ENCODE measurements at places on chromosomes 6 and 20. TPM values are rescaled to one million over a fixed set of nuclear protein-coding genes. Genes with fewer than 3 reads are reported as not detected.

The THBD gene
- total RNA-seq: 0.82 TPM

- no peak for DNase-seq
- H3K27me3 ChIP-seq: peaks cover 19% of the 10 kb centered on the region
Measured at GRCh38 chr6:14309516-14309915, 191.9 kb downstream of the CD83 start.

DNA sequence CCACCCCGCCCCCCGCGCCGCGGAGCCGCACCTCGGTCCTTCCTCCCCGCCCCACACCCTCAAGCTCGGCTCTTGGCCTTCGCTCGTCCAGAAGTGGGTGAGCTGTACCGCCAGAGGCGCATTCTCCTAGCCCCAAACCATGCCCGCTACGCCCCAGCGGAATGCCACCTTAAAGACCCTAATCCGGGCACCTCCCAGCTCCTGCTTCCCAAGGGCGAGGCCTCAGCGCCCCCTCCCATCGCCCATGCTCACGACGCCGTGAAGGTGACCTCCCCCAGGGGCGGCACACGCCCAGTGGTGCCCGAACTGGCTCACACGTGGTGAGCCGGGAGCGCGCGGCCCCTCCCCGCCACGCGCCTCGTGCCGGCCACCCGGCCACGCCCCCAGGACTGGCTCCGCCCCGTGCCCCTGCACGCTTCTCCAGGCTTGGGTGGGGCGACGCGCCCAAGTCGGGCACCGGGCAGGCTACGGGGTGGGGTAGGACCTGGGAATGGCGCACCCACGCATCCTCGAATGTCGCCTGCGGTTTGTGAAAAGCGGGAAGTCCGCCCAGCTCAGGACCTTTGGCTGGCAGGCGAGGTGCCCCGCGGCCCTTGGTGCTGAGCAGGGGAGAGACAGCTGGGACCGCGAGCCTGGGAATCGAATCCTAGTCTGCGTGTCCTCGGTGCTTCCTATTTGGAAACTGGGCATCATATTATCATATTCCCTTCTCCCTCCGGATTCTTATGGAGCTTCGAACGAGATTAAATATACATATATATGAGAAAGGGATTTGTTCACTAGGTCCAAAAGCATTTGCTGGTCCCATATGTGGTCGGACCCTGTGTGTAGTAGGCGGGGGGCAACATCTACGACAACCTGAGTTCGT is 941 bp upstream of the SOX12 start:
- peak overlapping the region; percentile 87 for H3K4me3 ChIP-seq
- DNase-seq: peak; percentile 82
- H3K4me1 ChIP-seq: peaks cover 31% of the 10 kb centered on the region
- peak overlapping the region; percentile 98 for H3K27ac ChIP-seq
- H3K36me3 ChIP-seq: peaks cover 12% of the 10 kb centered on the region

- H3K4me1 ChIP-seq: peaks cover 4% of the 10 kb centered on the region
- no peaks in the 10 kb centered on the region for H3K27me3 ChIP-seq
- no peak overlapping the region for H3K4me3 ChIP-seq
- peaks cover 2% of the 10 kb centered on the region for H3K36me3 ChIP-seq
- H3K27ac ChIP-seq: no peak overlapping the region
Measured at GRCh38 chr6:80501636-80502035, 395.2 kb downstream of the BCKDHB start.

The SLC26A8 gene
- 0.27 TPM for total RNA-seq

The RIPOR3 gene
- total RNA-seq: 19.2 TPM

The OR12D3 gene
- not detected for total RNA-seq

The SIGLEC1 gene
- total RNA-seq: not detected

- no peaks in the 10 kb centered on the region for H3K36me3 ChIP-seq
- DNase-seq: no peak
- no peak overlapping the region for H3K27ac ChIP-seq
Measured at GRCh38 chr20:671252-672030, 4.2 kb downstream of the SCRT2 start.

The ANKRD66 gene
- total RNA-seq: not detected

DNA sequence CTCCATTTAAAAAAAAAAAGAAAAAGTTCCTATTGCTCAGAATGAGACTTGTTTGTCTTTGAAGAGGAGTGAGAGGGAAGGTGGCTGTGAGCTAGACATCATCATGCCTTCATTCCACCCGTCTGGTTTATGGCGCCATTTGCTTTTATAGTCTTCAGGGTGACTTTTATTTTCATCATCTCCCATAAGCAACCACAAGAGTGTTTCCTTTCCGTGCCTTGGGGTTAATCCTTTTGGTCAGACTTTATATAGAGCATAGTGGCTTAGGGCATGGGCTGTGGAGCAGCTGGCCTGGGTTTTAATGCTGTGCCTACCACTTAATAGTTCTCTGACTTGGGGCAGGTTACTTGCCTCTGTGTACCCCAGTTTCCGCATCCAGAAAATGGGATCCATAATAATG is 77.8 kb downstream of the RREB1 start:
- H3K36me3 ChIP-seq: peaks cover 56% of the 10 kb centered on the region
- no peak for DNase-seq
- H3K4me3 ChIP-seq: no peak overlapping the region
- no peaks in the 10 kb centered on the region for H3K27me3 ChIP-seq
- H3K27ac ChIP-seq: no peak overlapping the region

GRCh38 chr6:17754254-17754653 is 47.5 kb upstream of the NUP153 start:
- H3K36me3 ChIP-seq: no peaks in the 10 kb centered on the region
- no peak overlapping the region for H3K4me3 ChIP-seq

DNA sequence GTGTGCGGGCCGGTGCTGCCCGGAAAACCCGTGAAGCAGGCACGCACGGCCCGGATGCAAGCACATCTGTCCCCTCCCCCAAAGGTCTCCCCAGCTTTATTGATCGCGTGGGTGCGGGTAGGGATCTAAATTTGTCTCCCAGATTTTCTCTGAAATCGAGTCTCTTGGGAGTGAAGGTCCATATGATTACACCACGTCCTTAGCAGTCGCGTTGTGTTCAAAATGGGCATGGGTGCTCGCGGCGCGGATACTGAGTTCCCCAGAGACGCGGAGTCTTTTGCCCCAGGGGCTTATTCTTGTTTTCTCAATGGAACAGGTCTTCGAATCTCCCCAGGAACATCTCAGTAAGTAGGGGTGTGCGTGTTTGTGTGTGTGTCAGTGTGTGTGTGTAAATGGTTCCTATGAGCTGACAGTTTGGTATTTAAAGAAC is 2.8 kb upstream of the ZNF292 start:
- no peaks in the 10 kb centered on the region for H3K36me3 ChIP-seq
- no peaks in the 10 kb centered on the region for H3K27me3 ChIP-seq
- peak overlapping the region; percentile 93 for H3K4me3 ChIP-seq

GRCh38 chr6:111806165-111806547 is 67.1 kb downstream of the FYN start:
- peaks cover 26% of the 10 kb centered on the region for H3K4me1 ChIP-seq
- H3K36me3 ChIP-seq: peaks cover 7% of the 10 kb centered on the region
- no peak for DNase-seq
- H3K27ac ChIP-seq: no peak overlapping the region
- H3K27me3 ChIP-seq: no peaks in the 10 kb centered on the region

- no peaks in the 10 kb centered on the region for H3K36me3 ChIP-seq
- no peak overlapping the region for H3K27ac ChIP-seq
- H3K27me3 ChIP-seq: no peaks in the 10 kb centered on the region
- DNase-seq: no peak
- H3K4me1 ChIP-seq: peaks cover 20% of the 10 kb centered on the region
Measured at GRCh38 chr6:109059153-109059552, 35.5 kb downstream of the SESN1 start.

The TCF21 gene
- total RNA-seq: 5.0 TPM

DNA sequence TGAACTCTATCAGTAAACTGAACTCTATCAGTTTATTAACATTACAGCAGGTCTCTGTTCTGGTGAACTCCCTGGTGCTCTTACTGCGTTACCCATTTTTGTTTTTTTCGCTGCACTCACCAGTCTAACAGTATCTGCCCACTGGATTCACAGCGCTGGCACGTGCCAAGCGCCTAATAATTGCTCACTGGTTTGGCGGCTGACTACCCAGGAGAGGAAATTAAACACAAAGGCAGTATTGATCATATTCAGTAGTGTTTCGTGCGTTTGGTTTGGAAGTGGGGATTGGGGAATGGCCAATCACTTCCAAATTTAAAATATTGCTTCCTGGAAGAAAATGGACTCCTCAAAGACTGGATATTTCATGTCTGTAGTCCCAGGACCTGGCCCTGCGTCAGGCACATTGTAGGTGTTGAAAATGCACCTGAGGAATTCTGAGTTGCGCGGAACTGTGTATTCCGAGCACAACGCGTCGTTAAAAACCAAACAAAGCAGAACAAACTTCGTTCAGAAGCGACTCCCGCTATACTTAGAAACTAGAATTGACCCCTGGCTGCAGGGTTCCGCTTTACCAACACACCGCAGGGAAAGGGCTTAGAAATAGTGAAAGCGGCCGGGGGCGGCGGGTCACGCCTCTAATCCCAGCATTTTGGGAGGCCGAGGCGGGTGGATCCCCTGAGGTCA is 1.1 kb upstream of the RPS12 start:
- H3K27ac ChIP-seq: peak overlapping the region; percentile 97
- H3K36me3 ChIP-seq: peaks cover 19% of the 10 kb centered on the region
- peaks cover 38% of the 10 kb centered on the region for H3K4me1 ChIP-seq
- H3K4me3 ChIP-seq: peak overlapping the region; percentile 97

- H3K27me3 ChIP-seq: no peaks in the 10 kb centered on the region
- peaks cover 17% of the 10 kb centered on the region for H3K36me3 ChIP-seq
- H3K4me3 ChIP-seq: no peak overlapping the region
- peaks cover 31% of the 10 kb centered on the region for H3K4me1 ChIP-seq
- H3K27ac ChIP-seq: peak overlapping the region; percentile 31
Measured at GRCh38 chr6:3410385-3411360, 46.2 kb downstream of the SLC22A23 start.

DNA sequence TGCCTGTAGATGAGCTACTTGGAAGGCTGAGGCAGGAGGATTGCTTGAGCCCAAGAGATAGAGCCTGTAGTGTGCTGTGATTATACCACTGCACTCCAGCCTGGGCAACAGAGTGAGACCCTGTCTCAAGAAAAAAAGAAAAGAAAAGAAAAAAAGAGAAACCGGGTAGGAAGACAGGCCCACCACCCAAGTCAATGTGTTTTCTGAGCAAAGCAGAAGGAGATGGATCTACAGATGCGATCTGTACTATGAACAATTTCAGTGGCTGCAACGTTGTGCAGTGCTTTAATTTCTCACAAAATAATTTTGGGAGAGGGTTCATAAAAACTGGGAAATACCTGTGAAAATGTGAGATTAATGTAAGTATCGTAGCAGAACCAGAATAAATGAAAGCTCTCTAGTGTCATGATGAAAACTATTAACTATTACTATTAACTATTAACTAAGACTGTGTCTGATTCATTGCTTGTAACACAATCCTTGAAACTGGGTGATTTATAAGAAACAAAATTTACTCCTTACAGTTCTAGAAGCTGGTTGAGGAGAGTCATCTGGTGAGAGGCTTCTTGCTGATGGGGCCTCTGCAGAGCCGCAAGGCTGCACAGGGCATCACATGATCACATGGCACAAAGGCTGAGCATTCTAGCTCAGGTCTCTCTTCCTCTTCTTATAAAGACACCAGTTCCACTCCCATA is 233.1 kb upstream of the ZNF217 start:
- no peaks in the 10 kb centered on the region for H3K36me3 ChIP-seq
- H3K4me3 ChIP-seq: no peak overlapping the region
- peaks cover 27% of the 10 kb centered on the region for H3K4me1 ChIP-seq
- H3K27me3 ChIP-seq: no peaks in the 10 kb centered on the region

The TMEM200A gene
- total RNA-seq: 11.3 TPM

GRCh38 chr6:17505767-17506280 is 94.3 kb upstream of the FAM8A1 start:
- no peak overlapping the region for H3K27ac ChIP-seq
- no peak overlapping the region for H3K4me3 ChIP-seq
- DNase-seq: no peak
- no peaks in the 10 kb centered on the region for H3K27me3 ChIP-seq
- H3K4me1 ChIP-seq: peaks cover 3% of the 10 kb centered on the region

The MUC21 gene
- not detected for total RNA-seq

The NRSN1 gene
- 1.1 TPM for total RNA-seq

DNA sequence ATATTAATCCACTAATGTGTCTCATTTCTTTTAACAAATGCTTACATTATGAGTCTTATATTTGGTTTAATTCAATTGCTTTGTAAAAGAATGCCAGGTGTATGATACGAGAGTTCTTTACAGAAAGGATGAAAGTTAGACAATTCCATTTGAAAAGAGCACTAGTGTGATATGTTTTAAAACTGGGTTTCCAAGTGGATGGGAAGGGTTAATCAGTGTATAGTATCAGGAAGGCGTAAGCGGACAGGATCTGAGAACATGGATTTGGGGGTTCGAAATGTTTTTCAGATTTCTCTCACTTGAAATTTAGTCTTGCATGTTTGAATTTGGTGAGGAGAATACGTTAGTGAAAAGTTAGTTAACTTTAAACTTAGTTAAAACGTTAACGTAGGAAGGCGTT is 2.6 kb downstream of the FOXO3 start:
- peak overlapping the region; percentile 94 for H3K4me3 ChIP-seq
- no peak for DNase-seq
- peaks cover 47% of the 10 kb centered on the region for H3K4me1 ChIP-seq
- H3K27ac ChIP-seq: no peak overlapping the region

GRCh38 chr20:51910321-51911050 is 108.2 kb upstream of the SALL4 start:
- peak overlapping the region; percentile 76 for H3K27ac ChIP-seq
- peaks cover 40% of the 10 kb centered on the region for H3K4me1 ChIP-seq
- no peaks in the 10 kb centered on the region for H3K27me3 ChIP-seq
- H3K4me3 ChIP-seq: peak overlapping the region; percentile 22

GRCh38 chr20:25692499-25692898 is 4.2 kb downstream of the ZNF337 start:
- peaks cover 13% of the 10 kb centered on the region for H3K36me3 ChIP-seq
- DNase-seq: no peak
- H3K27ac ChIP-seq: no peak overlapping the region
- H3K4me1 ChIP-seq: peaks cover 8% of the 10 kb centered on the region

The OOEP gene
- not detected for total RNA-seq

The ZKSCAN3 gene
- 12.9 TPM for total RNA-seq

The DEF6 gene
- 9.3 TPM for total RNA-seq

All from mesothelial cell of epicardium (in vitro differentiated cells).